ENCODE measurements at places on chromosomes 6 and 20. TPM values are rescaled to one million over a fixed set of nuclear protein-coding genes. Genes with fewer than 3 reads are reported as not detected.

DNA sequence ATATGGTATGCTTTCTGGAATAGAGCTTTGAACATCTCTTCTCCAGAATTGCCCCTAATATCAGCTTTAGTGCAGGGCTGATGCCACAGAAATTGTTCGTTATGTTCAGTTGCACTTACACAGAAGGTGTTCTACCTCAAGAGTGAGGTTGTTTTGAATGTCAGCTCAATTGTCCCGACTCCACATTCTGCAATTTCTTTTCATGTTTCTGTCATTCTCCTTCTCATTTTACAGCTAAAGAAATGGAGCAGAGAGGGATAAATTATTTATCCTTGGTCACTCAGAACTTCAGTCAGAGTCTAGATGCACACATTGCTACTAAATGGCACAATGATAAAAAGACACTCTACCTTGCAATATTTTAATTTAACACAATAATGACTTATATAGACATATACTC lies 137.0 kb upstream of the CCN2 start:
- DNase-seq = no peak

GRCh38 chr6:168007592-168008338 lies 10.3 kb downstream of the KIF25 start:
- DNase-seq = no peak

DNA sequence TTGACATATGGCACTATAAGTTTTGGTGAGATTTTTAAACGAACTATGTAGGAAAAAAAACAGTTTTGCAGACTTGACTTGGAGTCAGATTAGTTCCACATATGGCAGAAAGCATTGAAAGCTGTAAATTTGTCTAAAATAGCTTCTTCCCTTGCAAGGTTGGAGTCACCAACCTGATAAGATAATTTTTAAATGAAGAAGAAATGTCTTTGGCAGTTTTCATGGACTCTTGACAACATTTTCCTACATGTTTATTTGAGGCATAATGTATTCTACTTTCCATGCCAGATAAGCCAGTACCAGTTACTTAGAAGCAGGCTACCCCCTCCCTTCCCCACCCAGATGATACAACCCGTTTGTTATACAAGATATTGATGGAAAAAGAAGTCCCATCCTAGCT lies 5.2 kb downstream of the KLHL32 start:
- DNase-seq = no peak

The POM121L2 gene
- total RNA-seq = not detected

- peak; percentile 39 for DNase-seq
Measured at GRCh38 chr6:28657769-28658465, 132.2 kb downstream of the GPX5 start.

DNA sequence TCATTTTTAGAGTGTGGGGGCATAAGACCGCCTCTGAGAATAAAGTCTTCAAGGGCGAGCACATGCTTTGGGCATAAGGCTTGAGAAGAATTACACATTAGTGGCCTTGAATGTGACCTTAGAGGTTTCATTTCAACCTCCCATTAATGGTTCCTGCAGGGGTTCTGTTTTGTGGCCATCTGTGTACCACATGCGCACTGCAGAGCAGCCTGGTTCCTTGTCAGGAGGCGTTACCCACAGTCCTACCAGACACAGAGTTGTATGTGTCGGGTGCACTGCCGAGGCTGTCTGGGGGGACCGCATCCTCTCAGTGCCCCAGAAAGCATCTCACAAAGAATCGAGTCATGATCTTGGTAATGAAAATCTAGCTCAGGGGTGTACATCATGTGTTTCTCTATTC lies 115.7 kb downstream of the B3GAT2 start:
- no peak for DNase-seq

GRCh38 chr6:31009731-31010130 lies 543 bp upstream of the MUC22 start:
- DNase-seq = no peak

- DNase-seq = no peak
Measured at GRCh38 chr20:43570496-43570895, 11.7 kb downstream of the SGK2 start.

GRCh38 chr6:14620522-14620921 lies 502.9 kb downstream of the CD83 start:
- DNase-seq = no peak

DNA sequence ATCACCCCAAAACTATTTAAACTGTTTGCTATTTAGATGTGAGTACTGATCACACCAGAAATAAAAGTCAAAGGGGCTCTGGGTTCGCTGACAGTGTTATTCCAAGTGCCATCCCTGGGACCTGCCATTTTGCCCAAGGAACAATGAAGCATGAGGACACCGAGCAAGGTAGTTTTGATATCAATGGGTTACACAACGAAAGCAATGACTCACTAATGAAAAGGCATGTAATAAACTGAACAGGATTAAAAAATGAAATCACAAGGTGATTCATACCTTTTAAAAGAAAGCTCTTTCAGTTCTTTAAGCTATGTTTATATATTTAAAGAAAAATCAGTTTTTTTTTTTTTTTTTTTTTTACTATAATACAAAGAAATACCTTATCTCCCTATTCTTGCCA lies 102.0 kb downstream of the HS3ST5 start:
- no peak for DNase-seq
